Activated CD8-positive, alpha-beta T cell treated with anti-CD3 and anti-CD28 coated beads, Interleukin-2, amount 10 ng/mL, durations not matched to agents 7 days and 5 days (primary cell): ENCODE measurements at places on chromosomes 3 and 15.

DNA sequence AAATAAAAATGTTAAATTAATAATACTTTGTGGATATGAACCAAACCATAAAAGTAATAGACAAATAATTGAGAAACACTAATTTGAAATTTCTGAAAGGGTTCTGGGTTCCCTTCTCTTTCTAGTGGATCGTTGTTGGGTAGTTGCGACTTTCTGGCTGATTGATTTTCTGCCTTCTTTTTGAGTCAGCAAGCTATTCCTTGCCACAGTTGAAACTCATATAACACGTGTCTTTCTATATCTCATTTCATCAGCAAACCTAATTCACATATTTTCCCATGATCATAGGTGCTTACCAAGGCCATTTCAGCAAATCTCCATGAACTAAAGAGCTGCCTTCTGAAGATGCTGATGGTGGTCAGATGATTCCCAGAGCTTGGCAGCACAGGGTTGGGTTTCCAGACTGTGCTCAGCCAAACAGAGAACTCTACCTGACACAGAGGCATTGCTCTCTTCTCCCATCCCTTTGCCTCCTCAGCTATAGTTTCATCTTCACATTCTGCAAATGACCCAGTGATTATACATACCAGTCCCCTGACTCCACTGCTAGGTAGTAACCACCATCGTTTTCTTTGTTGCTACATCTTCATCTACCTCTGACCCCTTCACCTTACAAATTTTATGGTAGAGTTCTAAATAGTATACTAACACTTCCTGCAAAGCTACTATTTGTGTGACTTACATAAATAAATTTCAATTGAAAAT lies 383.9 kb upstream of the DPH6 start:
- DNase-seq, result no peak

DNA sequence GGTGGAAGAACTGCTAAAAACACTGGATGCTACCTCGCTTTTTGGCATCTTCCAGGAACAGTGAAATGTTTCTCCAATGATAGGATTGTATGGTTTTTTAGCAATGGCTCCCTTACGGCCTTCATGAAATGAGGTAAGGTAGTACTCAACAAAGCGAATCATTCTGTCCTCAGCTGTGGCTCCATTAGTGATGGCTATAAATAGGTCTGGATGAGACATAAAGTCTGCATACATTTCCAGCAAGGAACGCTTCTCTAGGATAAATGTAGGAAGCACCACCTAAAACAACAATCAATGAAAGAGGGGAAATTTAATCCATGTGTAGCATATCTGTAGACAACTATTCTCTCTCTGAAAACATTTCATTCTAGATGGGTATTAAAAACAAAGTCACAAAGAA lies 32.4 kb upstream of the SNX4 start:
- DNase-seq, result no peak

- DNase-seq, result no peak
Measured at GRCh38 chr3:82556113-82556512, 794.7 kb upstream of the GBE1 start.

GRCh38 chr3:131933665-131934064 lies 101.1 kb downstream of the CPNE4 start:
- no peak for DNase-seq

- DNase-seq, result no peak
Measured at GRCh38 chr3:133998691-133999241, 31.0 kb downstream of the SLCO2A1 start.
